AG04449 (cell line): ENCODE measurements at places on chromosomes 3 and 15.

DNA sequence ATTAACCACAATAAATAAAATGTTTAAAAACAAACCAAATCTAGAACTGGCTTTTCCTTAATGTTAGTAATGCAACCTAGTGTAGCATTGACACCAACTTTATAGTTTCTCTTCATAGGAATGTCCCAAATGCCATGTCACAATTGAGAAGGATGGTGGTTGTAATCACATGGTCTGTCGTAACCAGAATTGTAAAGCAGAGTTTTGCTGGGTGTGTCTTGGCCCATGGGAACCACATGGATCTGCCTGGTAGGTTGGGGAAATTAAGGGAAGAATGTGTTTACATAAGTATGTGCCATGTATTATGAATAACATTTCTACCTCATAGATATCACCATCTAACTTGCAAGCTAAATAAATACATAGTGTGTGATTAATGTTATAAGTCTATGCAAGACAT, 84.4 kb upstream of the GOLGA6B start:
- no peak for DNase-seq

DNA sequence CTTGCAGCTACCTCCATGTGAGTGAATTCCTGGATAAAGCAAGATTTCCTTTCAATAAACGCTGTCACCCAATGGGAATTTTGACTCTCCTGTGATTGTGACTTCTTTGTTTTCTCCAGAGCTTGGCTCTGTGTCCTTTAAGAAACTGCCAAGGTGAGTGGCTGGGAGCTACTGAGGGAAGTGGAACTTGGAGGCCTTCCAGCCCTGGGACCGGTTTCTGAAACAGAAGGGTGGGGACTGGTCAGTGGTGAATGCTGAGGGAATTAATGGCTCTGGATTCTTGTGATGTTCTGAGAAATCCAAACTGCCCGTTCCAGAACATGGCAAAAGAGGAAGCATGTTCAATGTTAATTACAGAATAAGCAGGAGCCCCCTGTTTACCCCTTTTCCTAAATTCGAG, 41.1 kb upstream of the MYZAP start:
- DNase-seq, result no peak

GRCh38 chr15:27701956-27702355, 397.2 kb downstream of the OCA2 start:
- DNase-seq, result no peak

DNA sequence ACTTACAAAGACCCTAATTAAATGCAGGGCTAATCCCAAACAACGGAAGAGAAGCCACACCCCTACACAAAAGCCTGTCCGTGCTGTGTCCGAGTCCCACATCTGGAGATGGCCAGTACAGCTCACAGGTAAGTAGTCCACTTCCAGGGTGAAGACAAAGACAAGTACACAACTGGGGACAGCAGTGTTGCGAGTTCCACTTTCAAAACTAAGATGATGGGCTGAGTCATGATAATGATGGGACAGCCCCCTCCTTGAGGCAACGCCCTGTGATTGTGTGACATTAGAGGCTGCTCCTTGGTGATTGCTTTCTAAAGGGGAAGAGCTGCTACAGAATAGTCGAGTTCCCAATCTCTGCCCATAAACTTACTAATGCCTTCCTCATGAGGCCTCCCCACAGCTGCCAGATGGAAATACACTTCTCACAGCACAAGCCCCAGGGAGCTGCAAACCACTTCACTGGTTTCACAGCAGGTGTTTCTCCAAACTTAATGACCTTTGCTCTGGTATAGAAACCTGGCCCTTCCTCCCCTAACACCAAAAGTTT, 27.6 kb downstream of the RFT1 start:
- no peak for DNase-seq

- DNase-seq, result peak; percentile 16
These were observed 758.0 kb downstream of the NTRK3 start for GRCh38 chr15:87498560-87498959.

DNA sequence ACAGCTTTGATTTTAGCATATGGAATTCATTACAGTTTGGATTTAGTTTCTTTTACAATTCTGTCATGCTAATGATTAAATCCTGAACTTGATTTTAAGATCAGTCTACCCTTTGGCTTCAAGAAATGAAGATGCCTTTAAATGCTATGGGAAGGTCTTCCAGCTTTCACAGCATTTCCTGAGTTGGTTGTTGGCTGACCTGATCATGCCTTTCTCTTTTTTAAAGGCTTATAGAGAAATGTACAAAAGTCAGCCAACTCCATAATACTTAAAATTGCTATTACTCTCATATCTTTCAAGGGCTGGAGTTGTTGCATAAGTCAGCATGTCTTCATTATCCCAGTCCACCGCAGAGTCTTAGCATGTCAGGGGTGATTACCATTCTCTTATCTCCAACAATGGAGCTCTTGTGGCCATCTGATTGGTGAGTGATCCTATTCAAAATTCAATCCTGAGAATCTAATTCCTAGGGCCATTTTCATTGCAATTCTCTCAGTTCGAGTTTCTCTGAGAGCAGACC, 123.8 kb downstream of the GMNC start:
- DNase-seq, result no peak

DNA sequence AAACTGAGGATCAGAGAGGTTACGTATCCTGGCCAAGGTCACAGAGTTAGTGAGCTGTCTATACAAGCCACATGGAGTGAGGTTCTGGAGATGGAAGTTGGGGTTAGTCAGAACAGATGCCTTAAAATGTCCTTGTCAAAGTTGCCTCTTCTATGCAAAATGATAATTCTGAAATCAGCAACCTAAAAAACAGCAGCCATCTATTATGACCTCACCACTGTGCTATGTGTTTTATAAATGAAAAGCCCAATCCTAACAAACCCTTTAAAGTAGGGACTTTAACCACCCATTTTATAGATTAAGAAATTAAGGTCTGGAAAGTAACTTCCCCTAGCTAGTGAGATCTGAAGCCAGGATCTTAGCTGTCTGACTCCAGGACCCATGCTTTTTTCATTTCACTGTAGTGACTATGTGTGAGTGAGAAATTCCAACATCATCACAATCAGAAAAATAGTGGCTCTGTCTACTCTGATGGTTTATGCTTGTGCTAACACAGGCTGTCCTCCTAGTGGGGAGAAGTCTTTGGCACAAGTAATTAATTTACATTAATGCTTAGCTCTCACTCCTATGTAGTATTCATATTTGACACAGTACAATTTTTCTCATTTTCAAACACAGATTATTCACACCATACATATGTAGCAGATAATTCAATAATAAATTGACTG, 143.6 kb downstream of the ANO10 start:
- no peak for DNase-seq

DNA sequence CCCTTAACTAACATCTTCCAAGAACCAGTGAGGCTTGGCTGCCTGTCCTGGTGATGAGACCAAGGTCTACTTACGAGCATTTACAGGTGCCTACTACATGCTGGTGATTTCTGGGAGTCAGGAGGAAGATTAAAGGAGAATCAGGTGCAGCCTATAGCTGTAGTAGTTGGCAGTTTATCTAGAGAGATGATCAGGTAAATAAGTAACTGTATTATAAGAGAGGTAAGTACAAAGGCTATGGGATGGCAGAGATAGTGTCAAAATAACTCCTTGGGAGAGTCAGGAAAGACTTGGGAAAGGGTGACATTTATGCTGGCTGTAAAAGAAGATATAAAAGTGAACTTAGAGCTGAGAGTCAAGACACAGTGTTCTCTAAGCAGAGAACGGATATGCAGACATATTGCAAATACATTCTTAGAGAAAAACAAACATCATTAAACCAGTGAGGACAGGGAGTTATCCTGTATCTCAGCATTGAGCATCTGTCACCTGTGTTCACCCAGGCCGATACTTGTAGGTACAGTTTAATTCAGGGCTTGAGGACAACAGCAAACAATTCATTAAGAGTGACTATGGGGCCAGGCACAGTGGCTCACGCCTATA, 49.7 kb upstream of the ACP3 start:
- no peak for DNase-seq

GRCh38 chr3:64291345-64291744, 66.1 kb upstream of the PRICKLE2 start:
- no peak for DNase-seq

- DNase-seq, result no peak
These were observed 33.8 kb downstream of the SLC9A9 start for GRCh38 chr3:143814443-143814889.

DNA sequence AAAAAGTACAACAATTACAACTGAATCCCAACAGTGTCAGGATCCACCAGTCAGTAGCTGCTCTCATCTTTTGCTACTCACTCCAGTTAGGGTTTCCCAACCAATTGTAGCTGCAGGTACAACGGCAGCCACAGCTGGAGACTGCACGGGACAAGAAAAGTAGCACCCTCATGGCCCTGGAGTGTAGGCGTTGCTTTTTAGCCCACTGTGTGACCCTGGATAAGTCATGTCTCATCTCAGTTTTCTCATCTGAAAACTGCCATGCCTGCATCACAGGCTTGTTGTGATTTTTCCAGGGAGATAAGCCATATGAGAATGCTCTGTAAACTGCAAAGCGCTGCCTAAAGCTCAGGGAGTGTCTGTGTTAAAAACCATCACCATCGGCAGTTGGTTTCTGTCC, 535.6 kb upstream of the IL12A start:
- DNase-seq, result no peak

DNA sequence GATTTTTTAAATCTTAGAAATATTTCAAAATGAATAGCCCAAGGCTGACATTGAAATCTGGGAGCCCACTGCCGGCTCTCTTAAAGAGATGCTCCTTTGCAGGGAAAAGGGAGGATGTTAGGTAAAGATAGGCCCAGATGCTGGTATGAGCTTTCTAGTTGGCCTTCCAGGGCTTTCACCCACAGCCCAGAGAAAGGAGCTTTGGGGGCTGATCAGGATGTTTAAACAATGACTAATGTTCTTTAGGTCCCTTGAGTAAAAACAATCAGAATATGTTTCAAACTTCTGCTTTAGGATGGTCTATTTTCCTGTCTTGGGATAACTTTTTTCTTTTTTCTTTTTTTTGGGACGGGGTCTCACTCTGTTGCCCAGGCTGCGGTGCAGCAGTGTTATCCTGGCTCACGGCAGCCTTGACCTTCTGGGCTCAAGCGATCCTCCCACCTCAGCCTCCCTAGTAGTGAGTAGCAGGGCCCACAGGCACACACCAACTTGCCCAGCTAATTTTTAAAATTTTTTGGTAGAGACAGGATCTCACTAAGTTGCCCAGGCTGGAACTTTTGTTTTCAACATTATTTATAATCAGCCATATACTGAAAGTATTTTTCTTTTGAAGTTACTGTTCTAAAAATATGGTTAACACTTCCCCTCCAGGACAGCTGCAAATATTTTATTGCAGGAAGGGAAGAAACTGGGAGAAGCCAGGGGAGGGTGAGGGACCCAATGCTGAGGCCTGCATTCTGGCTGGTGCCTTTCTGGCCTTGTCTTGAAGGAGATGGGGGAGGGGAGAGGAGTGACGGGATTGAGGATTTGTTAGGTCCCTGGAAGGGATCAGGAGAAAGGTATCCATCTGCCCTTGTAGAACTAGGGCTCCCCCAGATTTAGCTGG, 70.1 kb downstream of the TRAK1 start:
- DNase-seq, result no peak

DNA sequence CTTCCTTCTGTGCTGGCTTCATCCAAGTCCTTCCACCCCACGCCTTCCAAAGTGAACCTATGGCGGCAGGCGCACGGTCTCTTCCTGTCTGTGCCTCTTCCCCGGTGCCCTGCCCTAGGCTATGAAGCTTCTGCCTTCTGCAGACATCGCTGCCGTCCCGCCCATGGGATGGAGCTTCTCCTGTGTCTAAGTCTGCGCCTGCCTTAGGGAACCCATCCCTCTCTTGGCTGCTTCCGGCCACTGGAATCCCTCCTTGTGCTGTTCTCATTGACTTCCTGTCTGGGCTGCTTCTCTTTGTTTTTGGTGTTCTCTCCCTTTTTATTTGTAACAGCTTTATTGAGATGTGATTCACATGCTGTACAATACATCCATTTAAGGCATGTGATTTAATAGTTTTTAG, 17.2 kb downstream of the CHCHD6 start:
- no peak for DNase-seq

DNA sequence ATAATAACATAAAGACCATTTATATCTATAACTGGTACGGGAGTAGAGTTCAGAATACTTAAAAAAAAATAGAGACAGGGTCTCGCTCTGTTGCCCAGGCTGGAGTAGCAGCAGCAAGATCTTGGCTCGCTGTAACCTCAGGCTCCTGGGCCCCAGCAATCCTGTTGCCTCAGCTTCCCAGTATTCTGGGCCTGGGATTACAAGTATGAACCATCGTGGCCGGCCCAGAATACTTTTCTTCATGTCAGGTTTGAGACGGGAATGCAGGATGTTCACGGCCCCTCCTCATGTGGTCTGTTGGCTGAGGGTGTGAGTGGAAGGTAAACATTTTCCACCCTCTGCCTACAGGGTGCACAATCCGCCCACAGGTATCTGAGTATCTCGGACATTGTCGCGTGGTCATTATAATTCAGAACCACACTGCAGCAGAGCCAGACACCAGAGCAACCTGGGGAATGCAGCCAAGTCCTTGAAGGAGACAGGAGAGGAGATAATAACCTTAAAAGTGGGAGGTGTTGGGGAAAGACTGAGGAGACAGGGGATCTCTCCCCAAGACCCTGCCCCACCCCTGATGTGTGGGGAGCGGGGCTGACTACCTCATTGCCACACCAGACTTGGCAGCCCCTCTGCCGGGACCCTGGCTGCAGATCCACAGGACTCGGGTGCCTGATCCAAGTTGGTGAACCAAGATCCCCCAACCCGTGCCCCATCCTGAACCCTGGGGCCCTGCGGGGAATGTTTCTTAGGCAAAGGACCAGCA, 106.8 kb downstream of the ADCY5 start:
- no peak for DNase-seq

DNA sequence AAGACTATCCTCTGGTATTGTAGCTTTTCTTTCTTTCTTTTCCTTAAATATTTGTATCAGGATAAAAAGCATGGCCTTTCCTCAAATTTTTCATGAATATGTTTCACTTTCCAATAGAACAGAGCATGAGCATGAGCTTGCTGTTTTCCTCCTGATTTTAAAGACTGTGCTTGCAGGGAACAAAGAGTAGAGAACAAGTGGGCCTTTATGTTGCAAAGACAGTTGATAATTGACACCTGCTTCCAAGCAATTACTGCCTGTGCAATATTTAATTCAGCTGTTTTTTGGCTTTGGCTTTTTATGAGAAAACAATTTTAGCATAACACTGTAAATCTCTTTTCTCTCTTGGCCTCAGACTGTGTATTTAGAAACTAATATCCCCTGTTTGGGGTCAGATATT, 263.6 kb upstream of the AZI2 start:
- DNase-seq, result no peak

GRCh38 chr3:178440043-178440442, 96.2 kb upstream of the KCNMB2 start:
- DNase-seq, result no peak
